ENCODE measurements at places on chromosomes 2 and 18.

- DNase-seq, result no peak
Measured at GRCh38 chr2:114709936-114710850, 267.8 kb downstream of the DPP10 start.

DNA sequence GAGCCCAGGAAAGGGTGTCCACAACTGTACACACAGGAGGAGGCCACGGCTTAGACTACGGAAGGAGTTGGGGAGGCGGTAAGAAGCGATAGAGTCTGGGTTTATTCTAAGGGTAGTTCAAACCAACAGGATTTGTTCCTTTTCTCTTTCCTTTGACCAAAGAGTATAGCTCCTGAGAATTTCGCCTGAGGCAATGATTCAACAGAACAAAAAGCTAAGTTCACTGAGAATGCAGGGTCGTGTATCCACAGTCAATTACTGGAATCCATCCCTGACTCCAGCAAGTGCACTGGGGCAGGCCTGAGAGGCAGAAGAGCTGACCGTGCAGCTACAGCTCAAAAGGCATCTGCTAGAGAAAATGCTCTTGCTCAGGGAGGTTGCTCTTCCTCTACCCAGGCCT is 140.9 kb downstream of the TFCP2L1 start:
- DNase-seq, result no peak

- DNase-seq, result no peak
Measured at GRCh38 chr18:46398005-46398404, 259.0 kb downstream of the LOXHD1 start.

GRCh38 chr2:14720319-14720718 is 87.8 kb downstream of the LRATD1 start:
- DNase-seq, result no peak

- no peak for DNase-seq
Measured at GRCh38 chr2:239456940-239457339, 56.1 kb upstream of the HDAC4 start.

GRCh38 chr18:39051013-39051412 is 1485.4 kb upstream of the CELF4 start:
- no peak for DNase-seq

DNA sequence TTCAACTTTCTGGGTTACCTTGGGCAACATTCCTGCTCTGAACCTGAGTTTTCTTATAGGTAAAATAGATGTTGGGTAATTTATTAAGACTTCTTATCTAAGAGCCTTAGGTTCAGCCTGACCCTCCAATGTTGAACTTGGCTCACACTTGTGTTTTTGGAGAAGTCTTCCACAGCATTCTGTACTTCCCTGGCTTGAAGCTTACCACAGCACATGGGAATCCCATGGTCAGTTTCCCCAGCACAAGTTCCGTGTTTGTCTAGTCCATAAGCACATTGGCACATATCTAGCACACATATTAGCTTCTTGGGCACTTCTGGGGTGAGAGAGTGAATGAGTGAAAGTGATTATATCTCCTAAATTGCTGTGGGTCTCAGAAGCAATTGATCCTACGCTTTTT is 782.5 kb upstream of the HS6ST1 start:
- peak; percentile 60 for DNase-seq

GRCh38 chr2:223538920-223539440 is 63.2 kb downstream of the SCG2 start:
- DNase-seq, result peak; percentile 32

- no peak for DNase-seq
Measured at GRCh38 chr2:70962885-70963878, 15.2 kb upstream of the ANKRD53 start.

GRCh38 chr2:176471949-176472348 is 202.7 kb downstream of the MTX2 start:
- no peak for DNase-seq

- no peak for DNase-seq
Measured at GRCh38 chr2:164595031-164595430, 26.3 kb downstream of the GRB14 start.

GRCh38 chr18:11260961-11261461 is 111.6 kb upstream of the PIEZO2 start:
- DNase-seq, result no peak

DNA sequence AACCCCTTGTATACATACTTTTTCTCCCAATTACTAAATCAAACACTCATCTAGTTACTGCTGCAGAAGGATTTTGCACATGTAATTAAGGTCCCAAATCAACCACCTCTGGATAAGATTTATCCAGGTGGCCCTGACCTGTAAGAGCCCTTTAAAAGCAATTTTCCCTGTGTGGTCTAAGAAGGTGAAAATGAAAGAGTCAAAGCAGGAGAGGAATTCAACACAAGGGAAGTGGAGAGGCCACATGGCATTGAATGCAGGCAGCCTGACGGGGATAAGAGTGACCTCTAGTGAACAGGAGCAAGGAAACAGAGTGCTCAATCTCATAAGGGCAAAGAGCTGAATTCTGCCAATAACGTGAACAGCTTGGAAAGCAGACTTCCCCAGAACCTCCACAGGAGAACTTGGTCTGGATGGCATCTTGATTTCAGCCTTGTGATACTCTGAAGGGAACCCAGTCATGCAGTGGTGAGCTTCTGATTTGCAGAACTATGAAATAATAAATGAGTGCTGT is 27.2 kb downstream of the PPP3R1 start:
- peak; percentile 57 for DNase-seq

- no peak for DNase-seq
Measured at GRCh38 chr2:189163889-189164288, 15.7 kb downstream of the COL5A2 start.

GRCh38 chr18:75654851-75655751 is 227.6 kb upstream of the SMIM21 start:
- no peak for DNase-seq

GRCh38 chr2:164692114-164692513 is 70.8 kb upstream of the GRB14 start:
- no peak for DNase-seq

GRCh38 chr2:134676960-134677359 is 41.8 kb downstream of the TMEM163 start:
- DNase-seq, result no peak

GRCh38 chr2:71927757-71928715 is 219.6 kb downstream of the CYP26B1 start:
- DNase-seq, result no peak

All from Ammon's horn (tissue), 1 donor.